ENCODE measurements at places on chromosomes 13 and 19.
A peak's percentile ranks its signal among the peaks of the same experiment; 100 is the strongest.

- no peak for DNase-seq
Observed at GRCh38 chr19:50590191-50590590, 22.0 kb upstream of the LRRC4B start.

DNA sequence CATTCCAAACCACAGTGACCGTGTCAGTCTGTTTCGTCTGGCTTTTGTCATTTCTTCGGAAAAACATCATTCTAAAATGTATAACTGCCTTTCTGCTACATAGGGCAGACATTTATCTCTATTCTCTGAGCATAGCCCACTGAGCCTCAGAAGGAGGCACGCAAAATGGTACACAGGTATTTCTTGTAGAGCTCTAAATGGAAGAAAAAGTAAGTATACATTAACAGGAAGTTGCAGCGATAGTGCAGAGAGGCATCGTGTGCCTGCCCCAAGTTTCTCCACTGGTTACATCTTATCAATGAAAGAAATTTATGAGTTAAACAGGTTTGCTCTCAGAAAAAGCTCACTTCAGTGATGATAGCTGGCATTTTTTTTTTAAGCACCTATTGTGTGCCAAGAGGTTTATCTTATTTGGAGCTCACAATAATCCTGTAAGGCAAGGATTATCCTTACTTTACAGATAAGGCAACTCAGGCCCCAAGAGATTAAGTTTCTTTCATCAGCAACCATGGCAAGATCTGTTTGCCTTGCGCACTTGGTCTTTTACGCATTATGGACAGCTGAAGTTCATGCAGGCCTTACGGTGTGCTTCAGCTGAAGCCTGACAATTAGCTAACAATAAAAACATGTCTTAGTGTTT, 1.2 kb upstream of the RCBTB2 start:
- peak; percentile 54 for DNase-seq

- DNase-seq, result peak; percentile 71
Observed at GRCh38 chr19:18940769-18941627, at the start of gene HOMER3. Gene HOMER3, minus strand, starts transcription at chr19:18941217. Its CDS starts 2,235 bp downstream, at chr19:18938982.

DNA sequence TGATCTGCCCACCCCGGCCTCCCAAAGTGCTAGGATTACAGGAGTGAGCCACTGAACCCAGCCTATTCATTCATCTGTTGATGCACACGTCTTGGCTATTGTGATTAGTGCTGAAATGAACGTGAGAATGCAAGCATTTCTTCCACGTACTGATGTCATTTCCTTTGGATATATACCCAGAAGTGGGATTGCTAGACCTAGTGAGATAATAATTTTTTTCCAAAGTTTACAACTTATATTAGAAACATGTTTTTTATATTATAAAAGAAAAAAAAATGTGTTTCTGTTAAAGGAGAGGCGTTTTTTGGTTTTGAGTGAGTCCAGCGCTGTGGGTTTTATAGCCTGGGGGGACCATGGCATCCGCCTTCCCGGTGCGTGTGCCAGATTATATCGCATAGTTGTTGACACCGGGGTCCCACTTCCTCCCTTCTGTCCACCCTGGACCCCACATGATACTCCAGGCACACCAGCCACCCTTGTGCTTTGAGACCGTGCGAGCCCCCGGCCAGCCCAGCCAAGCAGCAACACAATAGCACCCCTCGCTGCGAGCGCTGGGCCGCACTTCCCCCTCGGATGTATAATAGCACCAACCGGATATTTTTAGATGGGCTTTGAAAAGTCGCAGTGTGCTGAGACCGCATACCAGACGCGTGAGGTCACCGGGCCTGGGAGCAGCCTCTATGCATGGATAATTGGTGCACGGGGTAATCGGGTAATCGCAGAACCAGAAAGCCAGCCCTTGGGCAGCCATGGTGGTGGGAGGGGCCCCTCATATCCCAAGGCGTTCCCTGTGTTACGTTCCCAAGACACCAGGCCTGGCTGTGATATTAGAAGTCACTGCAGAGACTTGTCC, 59.6 kb downstream of the MYO9B start:
- DNase-seq, result peak; percentile 54
